ENCODE measurements at places on chromosomes 13 and 19. TPM values are rescaled to one million over a fixed set of nuclear protein-coding genes. Genes with fewer than 3 reads are reported as not detected.

GRCh38 chr19:19530889-19531288 is 2.2 kb downstream of the YJEFN3 start:
- H3K27me3 ChIP-seq = no peaks in the 10 kb centered on the region
- peaks cover 6% of the 10 kb centered on the region for H3K4me1 ChIP-seq
- H3K27ac ChIP-seq = no peak overlapping the region
- no peak for DNase-seq
- H3K36me3 ChIP-seq = peaks cover 30% of the 10 kb centered on the region
- H3K4me3 ChIP-seq = no peak overlapping the region

DNA sequence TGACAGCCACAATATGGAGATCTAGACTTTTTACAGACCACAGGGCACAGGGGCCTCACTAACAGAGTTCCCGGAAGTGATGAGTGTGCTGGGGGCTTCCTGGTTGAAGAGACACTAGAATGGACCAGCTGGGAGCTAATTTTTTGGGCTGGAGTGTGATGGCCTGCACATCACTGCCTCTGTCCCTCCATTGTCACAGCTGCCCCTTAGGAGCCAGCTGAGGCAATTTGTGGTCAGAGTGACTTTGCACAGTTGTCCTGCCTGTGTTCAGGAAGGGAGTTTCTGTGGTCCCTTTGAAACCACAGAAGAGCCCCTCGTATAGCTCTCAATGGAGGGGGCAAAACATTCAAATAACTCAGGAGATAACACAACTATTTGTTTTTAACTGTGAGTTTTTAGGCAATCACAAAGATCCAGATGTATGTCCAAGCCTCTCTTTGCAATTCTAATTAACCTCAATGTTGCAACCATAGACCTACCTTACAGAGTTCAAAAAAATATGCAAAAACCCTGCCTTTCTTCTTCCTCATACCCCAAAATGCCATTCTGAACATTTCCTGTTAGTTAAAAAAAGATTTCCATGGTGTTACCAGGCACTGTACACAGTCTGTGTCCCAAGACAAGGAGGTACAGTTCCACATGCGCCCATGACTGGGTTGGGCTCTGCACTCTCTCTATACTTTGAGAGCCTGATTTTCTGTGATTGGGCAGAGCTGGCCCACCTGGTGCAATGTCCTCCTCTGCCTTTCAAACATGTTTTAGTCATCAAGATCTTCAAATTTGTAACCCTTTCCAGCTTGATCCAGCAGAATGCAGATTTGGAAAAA is 2.4 kb downstream of the ALOX5AP start:
- H3K4me3 ChIP-seq = peak overlapping the region; percentile 31
- no peak for DNase-seq

The ZNF230 gene
- total RNA-seq = 2.2 TPM

The RGL3 gene
- total RNA-seq = 0.57 TPM

The TEX26 gene
- not detected for total RNA-seq

Measured in esophagus squamous epithelium (tissue), 5 donors.